ENCODE measurements at places on chromosomes 2 and 18.

DNA sequence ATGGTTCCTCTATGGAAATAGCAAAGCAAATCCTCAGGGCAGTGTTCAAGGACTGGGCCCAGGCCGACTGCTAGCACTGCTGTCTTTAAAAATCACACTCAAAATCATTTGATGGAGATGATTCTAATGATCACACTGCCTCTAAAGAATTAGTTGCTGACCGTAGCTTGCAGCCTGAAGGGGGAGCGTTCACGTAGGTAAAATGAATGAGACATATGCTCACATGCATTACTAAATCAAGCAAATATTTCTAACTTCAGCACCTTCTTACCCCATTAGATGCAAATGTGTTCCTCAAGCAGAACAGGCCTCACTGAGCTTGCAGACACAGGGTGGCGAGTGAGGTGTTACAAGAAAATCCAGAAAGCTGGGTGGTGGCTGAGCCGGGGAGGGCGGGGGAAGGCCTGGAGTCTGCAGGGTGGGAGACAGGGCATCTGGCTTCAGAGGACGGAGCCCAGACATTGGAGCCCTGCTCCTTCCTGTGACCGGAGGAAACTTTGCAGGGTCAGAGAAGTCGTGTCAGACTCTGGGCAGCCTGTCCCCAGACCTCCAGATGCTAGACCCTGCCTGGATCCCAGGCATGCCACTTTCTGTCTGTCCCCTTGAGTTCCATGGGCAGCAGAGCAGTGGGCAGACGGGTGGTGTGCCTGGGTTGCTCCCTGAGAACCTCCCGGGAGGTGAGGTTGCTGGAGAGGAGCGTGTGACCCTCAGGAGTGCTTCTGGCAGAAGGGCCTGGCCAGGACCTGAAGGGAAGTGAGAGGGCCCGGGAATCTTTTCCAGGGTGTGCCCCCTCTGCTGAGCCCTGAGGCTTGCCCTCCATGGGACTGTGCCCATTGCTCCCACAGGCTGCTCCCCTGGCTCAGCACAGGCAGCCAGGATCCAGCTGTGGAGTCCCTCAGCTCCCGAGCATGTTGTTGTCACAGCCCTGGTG lies 7.1 kb upstream of the NPPC start:
- DNase-seq = no peak

GRCh38 chr2:105329561-105330495 lies at the start of gene TGFBRAP1:
Gene TGFBRAP1 (minus strand): TSS chr2:105329735. CDS start chr2:105308301, 21,434 bp downstream.
- no peak for DNase-seq

DNA sequence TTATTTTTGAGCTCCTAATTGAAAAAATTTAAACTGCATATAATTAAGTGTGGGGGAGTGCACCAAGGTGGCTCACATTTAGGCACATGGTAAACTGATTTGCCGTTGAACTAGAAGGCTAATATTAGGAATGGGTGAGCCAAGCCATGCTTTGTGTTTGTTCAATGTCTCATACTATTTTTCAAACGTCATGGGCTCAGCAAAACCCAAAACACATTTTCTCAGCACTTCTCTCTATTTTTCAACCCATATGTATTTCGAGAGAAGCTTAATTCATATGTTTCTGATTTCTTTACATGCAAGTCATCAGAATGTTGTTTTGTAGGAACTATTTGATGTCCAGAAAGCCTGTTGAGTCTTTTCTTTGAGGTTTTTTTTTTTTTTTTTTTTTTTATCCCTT lies 291.2 kb downstream of the TCF4 start:
- no peak for DNase-seq

DNA sequence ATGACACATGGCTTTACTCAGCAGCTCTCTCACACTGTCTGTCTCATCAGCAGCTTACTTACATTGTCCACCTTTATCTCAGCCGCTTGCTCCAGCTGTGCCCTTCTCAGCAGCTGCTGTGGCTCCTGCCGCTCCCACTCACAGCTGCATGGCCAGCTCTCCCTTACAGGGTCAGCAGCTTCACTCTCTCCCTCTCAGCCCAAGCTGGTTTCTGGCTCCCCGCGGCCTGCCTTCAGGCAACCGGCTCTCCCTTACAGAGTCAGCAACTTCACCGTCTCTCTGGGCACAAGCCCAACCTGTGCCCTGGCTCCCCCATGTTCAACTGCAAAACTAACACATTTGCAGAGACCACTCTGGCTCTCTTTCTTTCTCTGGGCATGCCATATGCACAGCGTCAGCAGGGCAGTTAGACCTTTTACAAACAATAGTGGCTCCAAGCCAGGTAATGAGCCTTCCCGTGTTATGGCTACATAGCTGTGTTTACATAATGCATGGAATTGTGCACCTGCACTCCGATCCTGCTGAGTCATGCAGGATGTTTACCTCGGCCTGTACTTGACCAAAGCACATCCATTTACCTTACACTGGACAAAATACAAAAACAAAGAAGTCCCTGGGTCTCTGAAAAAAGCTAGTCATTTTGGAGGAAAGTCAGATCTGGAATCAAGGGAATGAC lies 167.3 kb downstream of the DOK6 start:
- no peak for DNase-seq

DNA sequence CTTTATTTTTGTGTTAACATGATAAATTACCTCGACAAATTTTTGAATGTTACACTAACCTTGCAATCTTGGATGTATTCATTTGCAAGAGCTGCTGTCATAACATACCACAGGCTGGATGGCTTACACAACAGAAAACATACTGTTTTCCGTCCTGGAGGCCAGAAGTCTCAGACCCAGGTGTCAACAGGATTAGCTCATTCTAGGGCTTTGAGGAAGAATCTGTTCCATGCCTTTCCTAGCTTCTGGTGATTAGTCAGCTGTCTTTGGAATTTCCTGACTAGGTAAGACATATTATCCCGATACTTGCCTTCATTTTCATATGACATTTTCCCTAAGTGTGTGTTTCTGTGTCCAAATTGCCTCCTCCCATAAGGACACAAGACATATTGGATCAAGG lies 188.6 kb upstream of the CDH19 start:
- DNase-seq = no peak

DNA sequence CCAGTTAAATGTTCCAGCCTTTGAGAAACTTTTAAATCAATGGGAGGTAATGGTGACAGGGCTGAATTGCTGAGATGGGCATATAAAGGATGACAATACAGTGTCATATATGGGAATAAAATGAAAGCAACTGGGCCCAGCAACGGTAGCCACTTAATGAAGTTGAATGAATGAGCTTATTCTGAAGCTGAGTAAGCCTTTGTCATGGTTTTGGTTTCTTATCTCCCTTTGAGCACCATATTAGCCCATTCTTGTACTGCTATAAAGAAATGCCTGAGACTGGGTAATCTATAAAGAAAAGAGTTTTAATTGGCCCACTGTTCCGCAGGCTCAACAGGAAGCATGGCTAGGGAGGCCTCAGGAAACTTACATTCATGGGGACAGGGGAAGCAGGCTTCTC lies 3.5 kb upstream of the THUMPD2 start:
- no peak for DNase-seq

- no peak for DNase-seq
Observed at GRCh38 chr2:238929242-238930081, 81.6 kb downstream of the TWIST2 start.

GRCh38 chr2:3692375-3692774 lies 11.0 kb upstream of the DCDC2C start:
- DNase-seq = no peak

DNA sequence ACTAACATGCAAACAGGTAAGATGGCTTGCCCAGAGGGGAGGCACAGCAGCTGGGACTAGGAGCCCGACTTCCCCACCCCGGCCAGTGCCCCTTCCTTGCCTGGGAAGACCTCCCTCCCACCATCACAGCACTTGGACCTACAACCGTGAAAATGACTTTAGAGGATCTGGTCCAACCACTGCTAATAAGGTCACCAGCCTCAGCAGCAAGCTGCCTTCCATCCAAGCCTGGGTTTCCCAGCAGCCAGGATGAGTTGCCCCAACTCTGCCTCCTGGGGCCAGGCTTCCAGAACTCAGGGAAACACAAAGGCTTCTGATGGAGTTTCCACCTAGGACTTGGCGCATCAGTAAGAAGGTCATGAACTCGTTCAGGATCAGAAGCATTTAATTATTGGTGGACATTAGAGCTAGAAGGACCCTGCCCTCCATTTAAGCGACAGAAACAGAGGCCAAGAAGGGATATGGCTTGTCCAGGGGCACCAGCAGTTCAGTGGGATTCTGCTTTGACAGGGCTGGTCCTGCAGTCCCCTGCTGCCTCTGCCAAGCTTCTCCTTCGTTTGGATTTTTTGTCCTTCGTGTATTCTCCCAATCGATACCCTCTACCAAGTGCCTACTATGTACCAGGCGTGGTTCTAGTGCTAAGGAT lies 403.0 kb upstream of the ID2 start:
- DNase-seq = no peak

GRCh38 chr2:130749641-130750040 lies 5.7 kb upstream of the AMER3 start:
- no peak for DNase-seq

GRCh38 chr2:203412546-203413331 lies 84.5 kb downstream of the ABI2 start:
- DNase-seq = no peak

DNA sequence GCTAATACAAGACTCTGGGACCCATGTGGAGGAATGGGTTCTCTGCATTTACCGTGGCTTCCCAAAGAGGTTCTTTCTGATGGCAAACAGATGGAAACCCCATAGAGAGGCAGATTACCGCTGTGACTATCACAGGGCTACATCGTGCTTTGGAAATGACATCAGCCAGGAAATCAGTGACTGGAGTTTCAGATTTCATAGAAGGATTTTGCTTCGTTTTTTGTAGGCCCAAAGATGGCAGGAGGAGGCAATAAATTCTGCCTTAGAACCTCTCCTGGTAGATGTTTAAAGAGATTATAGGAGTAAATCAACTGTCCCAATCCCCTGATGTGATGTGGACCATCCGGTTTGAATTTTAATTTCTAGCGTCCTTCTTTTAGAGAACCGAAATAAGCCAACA lies 214.1 kb downstream of the AGPS start:
- no peak for DNase-seq

DNA sequence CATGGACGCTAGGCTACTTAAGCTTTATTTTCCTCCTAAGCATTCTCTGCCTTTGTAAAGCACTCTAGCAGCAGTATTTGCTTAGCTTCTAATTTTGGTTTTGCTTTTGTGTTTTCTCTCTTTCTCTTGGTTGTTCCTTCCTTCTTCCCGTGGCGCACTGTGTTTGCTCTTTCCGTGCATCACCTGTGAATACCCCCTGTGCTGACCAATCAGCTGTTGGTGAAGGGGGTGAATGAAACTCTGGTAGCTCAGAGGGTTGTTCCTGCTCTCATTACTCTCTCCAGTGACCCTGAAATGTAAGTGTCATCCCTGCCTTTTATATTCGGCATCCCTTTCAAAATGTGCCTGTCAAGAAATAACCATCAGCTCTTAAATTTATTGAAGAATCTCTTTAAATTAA lies 45.5 kb upstream of the TNFRSF11A start:
- DNase-seq = no peak

DNA sequence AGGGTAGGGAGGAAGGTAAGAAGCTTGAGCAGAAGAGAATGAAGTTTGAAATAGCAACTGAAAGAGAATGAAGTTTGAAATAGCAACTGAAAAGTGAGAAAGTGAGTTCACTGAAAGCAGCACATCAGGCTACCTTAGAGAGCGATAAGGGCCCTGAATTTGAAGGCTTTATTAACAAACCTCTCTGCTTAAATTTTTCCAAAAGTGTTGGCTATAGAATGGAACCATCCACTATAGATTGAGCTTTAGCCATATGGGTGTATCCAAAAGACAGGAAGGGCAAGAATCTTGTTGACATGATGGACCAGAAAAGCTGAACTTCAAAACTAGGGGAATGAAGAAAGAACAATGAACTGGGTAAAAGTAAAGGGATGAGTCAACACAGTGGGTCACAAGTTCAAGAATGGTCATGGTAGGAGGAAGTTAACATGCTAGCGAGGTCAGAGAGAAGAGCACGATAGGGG lies 122.5 kb downstream of the ASXL3 start:
- DNase-seq = no peak

DNA sequence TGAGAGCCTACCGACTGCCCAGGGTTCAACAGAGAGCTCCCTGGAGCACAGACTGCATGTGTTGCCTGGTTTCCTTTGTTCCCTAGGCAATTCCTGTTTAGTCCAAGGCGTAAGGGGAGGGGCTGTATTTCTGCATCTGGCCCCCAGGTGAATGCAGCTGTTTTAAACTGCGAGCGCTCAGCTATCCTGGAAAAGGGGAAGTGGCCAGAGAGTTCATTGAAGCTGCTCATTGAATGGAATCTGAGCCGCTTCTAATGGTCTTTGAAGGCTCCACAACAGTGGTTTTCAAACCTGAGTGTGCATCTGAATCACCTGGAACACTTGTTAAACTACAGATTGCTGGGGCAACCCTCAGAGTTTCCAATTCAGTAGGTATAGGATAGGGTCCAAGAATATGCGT lies 18.1 kb downstream of the MAPK4 start:
- no peak for DNase-seq

- no peak for DNase-seq
Observed at GRCh38 chr2:159639071-159639470, 22.7 kb upstream of the BAZ2B start.

GRCh38 chr2:54042341-54042740 lies 71.5 kb upstream of the PSME4 start:
- no peak for DNase-seq

DNA sequence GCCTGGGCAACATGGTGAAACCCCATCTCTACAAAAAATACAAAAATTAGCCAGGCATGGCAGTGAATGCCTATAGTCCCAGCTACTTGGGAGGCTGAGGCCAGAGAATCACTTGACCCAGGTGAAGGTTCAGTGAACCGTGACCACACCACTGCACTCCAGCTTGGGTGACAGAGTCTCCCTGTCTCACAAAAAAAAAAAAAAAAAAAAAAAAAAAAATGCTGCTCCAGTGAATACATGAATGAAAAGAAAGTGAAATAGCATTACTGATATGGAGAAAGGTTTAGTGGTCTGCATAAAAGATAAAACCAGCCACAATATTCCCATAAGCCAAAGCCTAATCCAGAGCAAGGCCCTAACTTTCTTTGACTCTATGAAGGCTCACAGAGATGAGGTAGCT lies 44.5 kb downstream of the METTL8 start:
- DNase-seq = no peak

GRCh38 chr2:119696005-119696404 lies 17.0 kb downstream of the TMEM177 start:
- DNase-seq = no peak

GRCh38 chr2:67867735-67868134 lies 195.1 kb downstream of the C1D start:
- no peak for DNase-seq

GRCh38 chr2:40543381-40543780 lies 91.5 kb upstream of the SLC8A1 start:
- no peak for DNase-seq

DNA sequence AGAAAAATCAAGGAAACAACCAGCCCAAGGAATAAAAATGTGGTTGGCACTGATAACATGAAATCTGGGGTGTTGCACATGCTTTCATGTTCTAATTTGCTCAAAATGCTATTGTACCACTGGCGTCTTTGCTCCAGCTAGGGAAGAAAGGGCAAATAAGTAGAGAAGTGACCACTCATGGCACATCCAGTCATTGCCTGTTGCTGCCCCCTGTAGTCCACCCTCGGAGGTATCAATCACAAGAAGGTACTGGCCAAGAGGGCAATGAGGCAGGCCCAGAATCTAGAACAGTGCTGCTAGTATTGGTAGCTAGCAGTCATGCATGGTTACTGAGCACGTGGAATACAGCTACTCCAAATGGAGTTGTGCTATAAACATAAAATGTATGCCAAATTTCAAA lies 213.4 kb downstream of the CDCA7 start:
- no peak for DNase-seq
